ENCODE measurements at places on chromosomes 6 and 20.

GRCh38 chr6:70292193-70292592 is 10.7 kb downstream of the COL9A1 start:
- no peak for DNase-seq

DNA sequence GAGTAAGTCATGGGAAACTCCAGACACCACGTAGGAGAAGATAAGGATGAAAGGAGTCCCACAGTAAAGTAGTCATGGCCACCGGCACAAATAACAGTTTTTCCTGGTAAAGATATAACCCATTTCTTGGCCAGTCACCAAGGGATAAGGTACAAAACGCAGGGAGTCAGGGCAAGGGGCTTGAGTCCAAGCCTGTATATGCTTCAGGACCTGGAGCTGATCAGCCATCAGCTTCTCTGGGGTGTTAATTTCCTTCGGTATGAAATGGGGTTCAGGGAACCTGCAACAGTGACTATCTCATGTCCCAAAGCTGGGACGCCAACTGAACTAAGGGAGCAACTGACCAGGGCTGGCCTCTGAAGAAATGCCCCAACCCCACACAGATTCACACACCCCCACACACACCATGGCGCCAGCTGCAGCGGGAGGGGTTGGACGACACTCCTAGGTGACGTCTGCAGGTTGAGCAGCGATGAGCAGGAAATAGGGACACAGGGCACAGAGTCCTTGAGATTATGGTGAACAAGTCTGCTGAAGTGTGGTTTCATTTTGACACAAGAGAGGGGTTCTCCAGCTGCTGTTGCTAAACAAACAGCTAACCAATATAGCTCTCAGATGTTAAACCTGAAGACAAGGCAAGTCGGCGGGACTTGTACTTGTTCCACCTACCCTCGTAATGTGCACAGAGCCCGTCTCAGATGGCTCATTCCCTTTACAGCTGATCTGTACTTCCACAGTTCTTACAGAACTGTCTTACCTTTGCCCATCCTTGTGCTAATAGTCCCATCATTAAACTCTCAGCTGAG is 7.4 kb upstream of the ADTRP start:
- no peak for DNase-seq

GRCh38 chr6:68635412-68635705 is 277 bp downstream of the ADGRB3 start:
- no peak for DNase-seq

- DNase-seq: no peak
Observed at GRCh38 chr6:85576476-85576875, 17.2 kb downstream of the SNX14 start.

DNA sequence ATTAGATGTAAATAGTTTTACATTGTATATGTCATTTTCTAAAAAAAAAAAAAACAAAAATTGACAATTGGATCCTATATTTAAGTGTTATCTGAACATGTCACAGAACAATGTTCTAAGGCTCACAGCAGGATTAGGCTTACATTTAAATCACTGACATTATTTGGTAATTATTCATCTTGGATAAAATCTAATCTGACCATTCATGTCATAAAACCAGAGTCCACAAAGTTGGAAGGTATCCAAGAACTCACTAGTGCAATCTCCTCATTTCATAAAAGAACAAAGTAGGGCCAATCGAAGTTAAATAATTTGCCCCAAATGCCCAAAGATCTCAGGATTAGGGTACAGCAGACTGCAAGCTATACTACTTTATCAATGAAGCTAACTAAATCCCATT is 73.0 kb downstream of the PDSS2 start:
- no peak for DNase-seq

DNA sequence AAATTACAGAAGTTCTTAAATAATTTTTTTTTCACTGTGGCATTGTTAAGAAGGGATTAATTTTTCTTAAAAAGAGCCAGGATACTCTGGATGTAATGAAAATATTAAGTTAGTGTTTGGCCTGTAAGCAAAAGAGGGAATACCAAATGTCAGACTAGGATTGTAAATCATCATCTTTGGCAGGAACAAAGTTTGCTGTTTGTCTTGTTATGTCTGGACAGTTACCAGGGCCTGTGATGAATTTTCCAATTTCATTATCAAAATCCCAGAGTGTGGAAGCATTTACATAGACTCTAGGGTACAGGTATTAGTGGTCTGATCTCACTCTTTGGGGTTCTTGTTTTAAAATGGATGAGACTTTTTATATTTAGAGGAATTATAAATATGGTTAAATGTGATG is 26.1 kb downstream of the CEP57L1 start:
- DNase-seq: no peak

DNA sequence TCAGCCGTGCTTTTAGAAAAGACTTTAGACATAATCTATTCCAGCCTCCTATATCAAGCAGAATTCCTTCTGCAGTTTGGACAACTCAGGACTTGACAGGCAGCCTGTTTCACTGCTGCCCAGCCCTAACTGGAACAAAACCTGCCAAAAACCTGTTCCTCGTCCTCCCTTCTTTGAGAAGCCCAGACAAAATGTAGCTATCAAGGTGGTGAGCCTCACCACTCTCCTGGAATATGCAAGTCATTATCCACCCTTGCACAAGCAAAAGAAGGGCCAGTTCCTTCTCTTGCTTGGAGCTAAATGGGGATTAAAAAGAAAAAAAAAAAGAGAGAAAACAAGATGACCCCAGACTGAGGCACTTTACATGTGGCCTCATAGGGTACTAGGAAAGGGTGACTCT is 64.2 kb downstream of the TFAP2A start:
- DNase-seq: no peak

DNA sequence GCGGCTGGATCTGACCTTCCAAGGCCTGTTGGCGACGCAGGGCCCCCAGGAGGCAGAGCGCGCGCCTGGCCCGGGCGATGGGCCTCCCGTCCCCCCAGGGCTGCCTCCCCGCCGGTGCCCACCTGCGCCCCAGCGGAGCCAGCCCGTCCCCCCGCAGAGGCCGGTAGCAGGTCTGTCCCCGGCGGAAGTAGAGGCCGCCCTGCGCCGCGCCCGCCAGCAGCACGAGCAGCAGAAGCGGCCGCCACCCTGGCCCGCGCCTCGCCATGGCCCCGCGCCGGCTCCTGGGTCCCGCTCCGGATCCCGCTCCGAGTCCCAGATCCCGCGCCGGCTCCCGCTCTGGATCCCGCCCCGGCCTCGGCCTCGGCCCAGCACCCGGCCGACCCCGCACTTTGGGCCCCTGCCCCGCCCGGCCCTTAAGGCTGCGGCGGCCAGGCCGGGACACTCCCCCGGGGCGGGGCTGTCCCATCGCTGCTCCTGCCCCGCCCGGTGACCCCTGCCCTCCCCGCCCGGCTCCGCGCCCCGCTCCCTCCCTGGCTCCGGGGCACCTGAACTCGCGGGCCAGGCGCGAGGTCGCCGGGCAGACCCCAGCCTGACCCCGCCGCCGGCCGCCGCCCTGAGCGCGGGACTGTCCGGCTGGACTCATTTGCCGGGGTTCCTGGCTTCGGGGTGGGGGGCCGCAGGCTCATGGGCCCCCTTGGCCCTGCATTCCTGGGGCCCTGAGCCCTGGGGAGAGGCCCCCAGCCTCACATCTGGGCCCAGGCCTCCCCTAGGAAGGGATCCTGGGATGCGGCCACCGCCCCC is at the start of gene CTSZ:
TSS of gene CTSZ (minus strand) at position 391 of the 801 bp plus-strand sequence. CDS start at position 265, 126 bp downstream.
- DNase-seq: no peak

GRCh38 chr20:57964011-57964862 is 254.4 kb upstream of the PMEPA1 start:
- no peak for DNase-seq

DNA sequence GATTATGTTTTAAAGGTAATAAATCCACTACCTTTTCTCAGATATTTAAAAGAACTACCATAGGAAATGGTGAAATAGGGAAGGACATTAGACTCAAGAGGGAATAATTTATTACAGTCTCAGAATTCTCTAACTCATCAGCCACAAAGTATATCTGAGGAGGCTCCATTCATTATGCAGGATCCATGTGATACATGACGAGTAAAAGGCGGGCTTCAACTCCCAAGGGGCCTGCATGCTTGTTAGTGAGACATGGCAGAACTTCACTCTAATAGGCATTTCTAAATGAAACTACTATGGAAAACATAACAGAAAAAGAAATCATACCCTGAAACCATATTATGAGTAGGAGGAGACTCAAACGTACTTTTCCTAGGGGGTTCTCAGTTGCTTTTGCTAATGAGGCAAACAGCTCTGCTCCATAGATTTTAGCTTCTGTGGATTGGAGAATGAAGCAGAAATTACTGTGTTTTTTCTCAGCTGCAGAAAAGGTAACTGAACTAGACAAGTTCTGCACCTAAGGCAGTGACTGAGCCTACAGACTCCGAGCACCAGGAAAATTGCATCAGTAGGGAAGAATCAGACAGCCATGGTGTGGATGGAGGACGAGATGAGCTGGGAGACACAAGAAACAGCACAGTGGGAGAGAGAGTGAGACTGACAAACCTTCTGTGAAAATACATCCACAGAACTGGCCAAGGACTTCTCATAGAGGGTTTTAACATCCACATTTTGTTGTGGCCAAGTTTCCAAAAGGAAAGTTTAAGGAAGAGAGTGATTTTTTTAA is 254.6 kb upstream of the PRDM1 start:
- DNase-seq: no peak

DNA sequence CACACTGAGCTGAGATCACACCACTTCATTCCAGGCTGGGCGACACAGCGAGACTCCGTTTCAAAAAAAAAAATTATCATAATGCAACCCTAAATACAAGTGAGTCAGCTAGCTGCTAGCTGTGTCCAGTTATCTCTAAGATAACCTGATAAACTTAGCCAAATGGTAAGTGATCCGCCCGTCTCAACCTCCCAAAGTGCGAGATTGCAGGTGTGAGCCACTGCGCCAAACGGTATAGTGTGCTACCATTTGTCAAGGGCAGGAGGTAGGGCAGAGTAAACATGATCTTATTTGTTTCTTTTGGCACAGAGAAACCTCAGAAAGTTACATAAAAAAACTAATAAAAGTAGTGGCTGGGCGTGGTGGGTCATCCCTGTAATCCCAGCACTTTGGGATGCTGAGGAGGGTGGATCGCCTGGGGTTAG is 4.7 kb upstream of the C6orf132 start:
- no peak for DNase-seq

GRCh38 chr6:7431674-7432390 is 42.2 kb downstream of the RIOK1 start:
- DNase-seq: no peak

- DNase-seq: no peak
Observed at GRCh38 chr6:141301779-141302178, 830.9 kb upstream of the GJE1 start.

DNA sequence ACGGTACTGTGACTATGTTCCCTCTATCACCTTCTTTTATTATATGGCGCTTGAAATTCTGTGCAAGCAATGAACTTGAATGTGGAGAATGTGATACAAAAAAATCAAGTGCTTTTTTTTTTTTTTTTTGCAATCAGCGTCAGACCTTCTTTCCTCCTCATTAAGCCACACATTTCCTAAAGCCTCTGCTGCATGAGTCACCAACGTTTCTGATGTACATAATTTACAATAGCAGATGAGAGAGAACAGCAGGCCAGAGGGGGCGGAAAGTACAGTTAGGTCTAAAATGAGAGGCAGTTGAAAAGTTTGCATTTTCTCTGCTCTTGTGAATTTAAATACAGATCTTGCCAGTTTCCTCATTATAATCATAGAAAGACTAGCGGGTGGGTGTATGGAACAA is 114.6 kb upstream of the RIPOR2 start:
- DNase-seq: no peak
